ENCODE measurements at places on chromosomes 5 and 9.

GRCh38 chr5:66529182-66529581, 67.0 kb upstream of the MAST4 start:
- DNase-seq: no peak

GRCh38 chr5:2685651-2686272, 65.7 kb downstream of the IRX2 start:
- no peak for DNase-seq

DNA sequence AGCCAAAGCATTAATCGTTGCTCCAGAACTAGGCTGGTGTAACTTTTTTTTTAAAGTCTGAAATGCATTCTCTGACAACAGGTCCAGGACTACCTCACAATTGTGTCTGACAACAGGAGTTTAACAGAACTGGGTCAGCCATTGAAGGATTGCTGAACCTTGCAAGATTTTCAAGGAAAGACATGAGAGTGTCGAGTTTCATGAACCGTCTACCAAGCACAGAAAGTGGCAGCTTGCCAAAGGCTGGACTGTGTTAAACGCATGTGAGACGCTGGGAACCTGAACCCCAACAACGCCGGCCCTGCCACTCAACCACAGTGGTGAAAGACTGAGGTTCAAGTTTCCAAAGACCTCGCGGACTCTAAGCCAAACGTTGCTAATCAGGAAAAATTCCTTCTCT, 79.1 kb downstream of the LHFPL2 start:
- no peak for DNase-seq

GRCh38 chr5:13115476-13115875, 829.0 kb downstream of the DNAH5 start:
- DNase-seq: no peak

DNA sequence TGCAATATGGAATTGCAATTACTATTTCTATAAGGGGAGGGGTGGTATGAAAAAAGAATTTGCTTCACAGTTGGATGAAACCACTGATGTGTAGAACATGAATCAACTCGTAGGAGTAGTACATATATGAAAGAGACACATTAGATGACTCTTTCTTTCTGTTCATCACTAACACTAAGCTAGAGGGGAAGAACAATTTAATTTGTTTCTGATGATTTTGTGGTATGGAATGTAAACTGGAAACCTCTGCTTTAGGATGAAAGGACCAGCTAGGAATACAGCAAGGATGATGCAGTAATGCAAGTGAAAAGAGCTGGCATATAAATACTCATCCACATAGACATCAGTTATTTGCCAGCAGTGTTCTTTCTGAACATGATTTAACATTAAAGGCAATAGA, 113.4 kb downstream of the PAPPA start:
- DNase-seq: no peak

DNA sequence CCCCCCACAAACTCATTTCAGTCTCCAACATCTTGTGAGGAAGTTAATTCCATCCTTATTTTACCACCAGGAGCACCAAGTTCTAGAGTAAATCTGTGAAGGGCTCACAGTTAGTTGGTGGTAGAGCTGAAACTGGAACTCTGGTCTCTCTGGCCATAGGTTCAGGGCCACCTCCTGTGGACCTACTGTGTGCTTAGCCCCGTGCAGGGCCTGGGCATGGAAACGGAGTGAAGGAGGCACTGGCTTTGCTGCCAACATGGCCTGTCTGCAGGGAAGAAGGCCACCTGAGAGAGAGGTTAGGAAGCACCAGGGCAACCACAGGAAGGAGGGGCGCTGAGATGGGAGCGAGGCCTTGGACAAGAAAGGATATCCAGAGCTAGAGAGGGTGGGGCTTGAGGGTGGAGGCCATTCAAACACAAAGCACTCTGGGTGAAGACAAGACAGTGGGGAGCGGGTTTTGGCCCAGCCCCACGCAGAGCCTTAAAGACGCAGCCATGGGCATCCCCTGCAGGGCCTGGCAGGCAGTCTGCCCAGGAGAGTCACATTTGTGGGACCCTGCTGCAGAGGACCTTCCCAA, 16.0 kb upstream of the DAB2IP start:
- no peak for DNase-seq

DNA sequence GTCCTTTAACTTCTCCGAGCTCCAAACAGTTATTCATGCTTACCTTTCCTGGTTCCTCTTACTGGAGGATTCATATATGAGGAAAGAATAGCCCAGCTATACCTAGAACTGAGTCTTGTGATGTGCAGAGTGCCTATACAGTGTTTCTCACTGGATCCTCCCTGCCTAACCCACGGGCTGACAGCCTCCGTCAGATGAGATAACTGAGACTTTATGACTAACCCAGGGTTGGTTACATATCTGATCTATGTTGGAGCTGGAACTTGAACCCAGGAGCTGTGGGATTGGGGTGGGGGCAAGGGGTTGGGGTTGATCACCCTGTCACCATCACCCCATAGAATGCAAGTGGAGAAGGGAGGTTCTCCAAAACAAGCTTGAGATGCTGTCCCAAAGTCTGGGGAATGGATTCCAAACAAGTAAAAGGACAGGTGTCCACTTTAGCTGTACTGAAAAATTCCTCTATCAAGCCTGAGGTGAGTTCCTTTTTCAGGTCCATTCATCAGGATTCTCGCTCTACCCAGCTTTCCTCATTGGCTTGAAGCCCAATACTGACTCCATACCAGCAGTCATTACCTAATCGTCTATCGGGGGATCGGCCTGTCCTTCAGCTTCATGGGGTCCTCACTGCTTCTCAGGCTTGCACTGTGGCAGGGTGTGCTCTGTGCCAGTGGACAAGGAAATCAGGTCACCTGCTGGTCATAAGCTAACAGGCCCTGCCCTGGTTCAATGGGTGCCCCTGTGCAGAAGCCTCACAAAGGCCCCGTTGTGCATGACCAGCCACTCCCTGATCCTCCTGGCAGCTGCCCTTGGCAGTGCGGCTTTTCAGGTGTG, 100.6 kb downstream of the ARHGAP26 start:
- DNase-seq: no peak

Measured in CD4-positive, alpha-beta T cell treated with Interferon gamma for 1 hour (primary cell).